ENCODE measurements at places on chromosomes 12 and 14.

GRCh38 chr14:28765831-28766468 lies 637 bp upstream of the FOXG1 start:
- H3K4me1 ChIP-seq, result no peaks in the 10 kb centered on the region
- peaks cover 3% of the 10 kb centered on the region for H3K27me3 ChIP-seq
- no peaks in the 10 kb centered on the region for H3K36me3 ChIP-seq
- peak overlapping the region; percentile 35 for H3K4me3 ChIP-seq
- no peak for DNase-seq
- H3K27ac ChIP-seq, result no peak overlapping the region

DNA sequence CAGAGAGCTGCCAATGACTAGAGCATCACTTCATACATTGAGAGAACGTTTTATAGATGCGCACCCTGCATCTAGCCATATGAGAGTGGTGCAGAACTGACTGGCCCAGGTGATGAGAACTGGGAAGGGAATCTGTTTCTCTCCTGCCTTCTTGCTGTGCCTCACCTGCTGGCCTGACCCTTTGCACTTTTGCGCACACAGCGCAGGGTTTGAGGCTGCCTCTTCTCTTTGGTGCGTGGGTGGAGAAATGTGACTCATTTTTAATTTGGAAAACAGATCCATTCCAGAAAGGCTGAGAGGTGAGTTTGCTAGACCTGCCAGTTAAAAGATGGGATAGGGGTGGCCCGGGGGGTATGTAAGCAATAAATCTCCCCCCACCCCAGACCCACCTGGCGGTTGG lies 453 bp upstream of the ESRRB start:
- no peak overlapping the region for H3K4me3 ChIP-seq
- DNase-seq, result no peak
- H3K36me3 ChIP-seq, result no peaks in the 10 kb centered on the region
- H3K4me1 ChIP-seq, result no peaks in the 10 kb centered on the region

DNA sequence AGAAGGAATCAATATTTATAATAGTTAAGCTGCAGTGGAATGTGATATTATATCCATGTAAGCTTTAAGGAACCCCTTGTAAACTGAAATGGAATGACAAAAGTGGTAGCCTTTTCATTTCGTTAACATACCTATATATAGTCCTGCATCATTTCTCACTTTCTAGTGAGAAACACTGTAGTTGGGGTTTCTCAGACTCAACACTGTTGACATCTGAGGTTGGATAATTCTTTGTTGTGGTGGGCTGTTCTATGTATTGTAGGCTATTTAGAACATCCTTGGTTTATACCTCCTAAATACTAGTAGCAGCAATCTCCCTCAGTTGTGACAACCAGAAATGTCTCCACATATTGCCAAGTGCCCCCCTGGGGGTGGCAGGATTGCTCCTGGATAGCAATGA lies 79.1 kb downstream of the RAD52 start:
- H3K27me3 ChIP-seq, result no peaks in the 10 kb centered on the region
- H3K4me1 ChIP-seq, result no peaks in the 10 kb centered on the region
- no peak for DNase-seq

- H3K4me3 ChIP-seq, result no peak overlapping the region
- H3K36me3 ChIP-seq, result no peaks in the 10 kb centered on the region
- H3K4me1 ChIP-seq, result no peaks in the 10 kb centered on the region
- H3K27me3 ChIP-seq, result no peaks in the 10 kb centered on the region
These were observed 11.1 kb upstream of the RTL1 start for GRCh38 chr14:100914597-100915021.

GRCh38 chr14:51616256-51616655 lies 35.5 kb upstream of the FRMD6 start:
- DNase-seq, result no peak
- H3K4me1 ChIP-seq, result no peaks in the 10 kb centered on the region

- no peak for DNase-seq
- H3K27ac ChIP-seq, result no peak overlapping the region
- no peaks in the 10 kb centered on the region for H3K4me1 ChIP-seq
- no peaks in the 10 kb centered on the region for H3K36me3 ChIP-seq
- no peak overlapping the region for H3K4me3 ChIP-seq
These were observed 338.4 kb downstream of the ADAMTS20 start for GRCh38 chr12:43213608-43214007.

DNA sequence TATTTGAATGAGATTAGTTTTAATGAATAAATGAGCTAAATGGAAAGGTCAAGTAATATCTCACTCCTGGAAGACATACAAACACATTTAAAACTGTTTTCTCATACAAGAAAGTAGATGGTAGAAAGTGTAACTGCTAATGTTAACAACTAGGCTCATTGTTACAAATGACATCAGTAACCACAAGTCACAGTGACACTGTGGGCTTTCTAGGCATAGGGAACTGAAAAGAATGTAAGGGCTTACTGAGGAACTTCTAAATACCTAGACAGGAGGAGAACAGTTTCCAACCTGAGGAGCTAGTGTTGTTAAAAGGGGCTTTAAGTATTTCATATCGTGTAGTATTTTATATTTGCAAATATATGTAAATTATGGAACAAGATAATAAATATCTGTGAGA lies 17.5 kb upstream of the ERGIC2 start:
- no peaks in the 10 kb centered on the region for H3K36me3 ChIP-seq
- no peaks in the 10 kb centered on the region for H3K4me1 ChIP-seq
- H3K4me3 ChIP-seq, result no peak overlapping the region
- H3K27ac ChIP-seq, result no peak overlapping the region

GRCh38 chr12:2453076-2453760 lies 341.6 kb upstream of the FKBP4 start:
- no peak for DNase-seq
- no peaks in the 10 kb centered on the region for H3K4me1 ChIP-seq
- no peaks in the 10 kb centered on the region for H3K27me3 ChIP-seq
- H3K36me3 ChIP-seq, result no peaks in the 10 kb centered on the region
- no peak overlapping the region for H3K4me3 ChIP-seq

GRCh38 chr14:71358209-71358931 lies 451.1 kb downstream of the PCNX1 start:
- no peak overlapping the region for H3K4me3 ChIP-seq
- H3K36me3 ChIP-seq, result no peaks in the 10 kb centered on the region
- no peak for DNase-seq
- peak overlapping the region; percentile 71 for H3K27ac ChIP-seq
- H3K4me1 ChIP-seq, result peaks cover 10% of the 10 kb centered on the region

Data from aorta (tissue), 5 donors.